ENCODE measurements at places on chromosomes 4 and X.

GRCh38 chr4:129738175-129738574 is 642.2 kb downstream of the C4orf33 start:
- no peak for DNase-seq

DNA sequence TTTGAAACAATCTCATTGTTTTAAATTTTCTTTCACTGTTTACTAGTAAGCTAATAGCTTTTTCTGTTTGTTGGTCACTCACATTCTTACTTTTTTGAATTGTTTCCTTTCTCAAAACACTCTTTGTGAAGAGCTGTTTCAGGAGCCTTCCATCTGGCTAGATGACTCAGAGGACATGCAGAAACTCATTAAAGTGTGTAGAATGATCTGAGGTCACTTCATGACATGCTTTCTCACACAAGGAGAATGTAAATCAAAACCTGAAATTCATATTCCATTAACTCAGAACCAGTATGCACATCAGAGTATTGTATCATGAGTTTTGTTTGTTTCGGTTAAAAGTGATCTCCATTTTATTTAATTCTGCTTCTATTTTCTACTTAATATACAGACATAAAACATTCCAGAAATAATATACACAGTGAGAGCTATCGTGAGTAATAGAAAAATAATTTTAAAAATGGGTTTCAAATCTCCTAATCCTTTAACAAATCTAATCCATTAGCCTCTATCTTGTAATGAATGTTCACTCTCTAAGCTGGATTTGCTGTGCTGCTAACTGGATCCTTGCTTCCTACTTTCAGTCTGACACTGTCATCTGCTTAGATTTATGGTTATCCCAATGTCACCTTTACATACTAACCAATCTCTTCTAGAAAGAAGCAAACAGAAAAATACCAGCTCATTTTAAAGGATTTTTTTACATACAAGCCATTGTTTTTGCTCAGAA is 449.6 kb downstream of the FSTL5 start:
- DNase-seq = no peak

DNA sequence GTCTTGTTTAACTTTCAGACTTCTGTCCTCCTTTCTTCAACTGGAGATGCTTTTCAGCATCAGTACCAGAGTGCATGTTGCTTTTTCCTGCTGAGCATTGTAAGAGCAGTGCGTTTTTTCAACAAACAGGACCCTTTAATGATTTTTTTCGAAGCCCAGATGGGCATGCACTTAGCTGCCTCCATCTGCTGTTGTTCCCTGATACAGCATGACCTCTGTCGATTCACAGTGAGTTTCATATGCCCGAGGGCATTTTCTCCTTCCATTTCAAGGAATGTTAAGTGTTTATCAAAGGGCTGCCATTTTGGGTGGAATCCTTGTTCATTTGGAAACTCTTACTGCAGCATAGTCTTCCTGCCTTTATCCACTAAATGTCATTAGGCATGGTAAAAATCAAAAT is 428.6 kb downstream of the DTHD1 start:
- DNase-seq = no peak

DNA sequence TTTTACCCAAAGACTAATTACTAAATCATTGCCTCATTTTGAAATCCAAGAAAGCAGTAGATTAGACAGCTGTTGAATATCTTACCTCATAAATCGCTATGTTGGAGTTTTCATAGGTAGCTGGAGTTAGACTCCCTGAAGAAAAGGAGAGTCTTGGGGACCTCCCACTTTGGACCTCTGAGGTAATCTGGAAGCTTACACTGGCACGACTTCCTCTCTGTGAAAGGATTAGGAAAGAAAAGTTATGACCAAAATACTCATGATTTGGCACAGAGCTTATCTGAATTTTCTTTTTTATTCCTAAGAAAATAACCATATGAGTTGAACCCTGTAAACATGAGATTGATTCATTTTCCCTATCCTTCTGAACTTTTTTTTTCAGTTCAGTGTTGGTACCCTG is 40.6 kb downstream of the GUCY2F start:
- no peak for DNase-seq

- no peak for DNase-seq
Observed at GRCh38 chr4:15907430-15907829, 31.1 kb downstream of the FGFBP1 start.

DNA sequence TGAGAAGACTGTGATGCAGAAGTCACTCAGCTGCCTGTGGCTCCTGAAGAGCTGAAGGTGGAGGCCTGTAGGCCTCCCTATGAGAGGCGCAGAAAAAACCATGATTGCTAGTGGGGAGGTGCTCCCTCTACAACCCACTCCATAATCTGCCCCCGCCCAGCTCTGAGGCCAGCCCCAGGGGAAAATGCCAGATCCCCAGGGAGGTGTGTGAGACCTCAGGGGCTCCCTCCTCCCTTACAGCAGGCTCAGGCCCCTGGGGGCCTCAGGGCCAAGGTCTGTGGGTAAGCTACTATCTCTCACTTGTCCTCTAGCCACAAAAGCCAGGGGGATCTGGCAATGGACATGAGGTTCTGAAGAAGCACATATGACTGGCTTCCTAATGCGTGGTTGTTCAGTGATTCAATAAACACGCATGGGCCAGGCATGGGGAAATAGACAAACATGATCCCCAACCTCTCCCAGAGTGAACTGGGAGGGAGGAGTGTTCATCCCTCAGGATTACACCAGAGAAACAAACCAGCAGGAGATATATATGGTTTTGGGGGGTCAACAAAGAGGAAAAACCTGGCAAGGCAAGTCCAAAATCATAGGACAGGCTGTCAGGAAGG is 51.0 kb upstream of the MTM1 start:
- DNase-seq = no peak

DNA sequence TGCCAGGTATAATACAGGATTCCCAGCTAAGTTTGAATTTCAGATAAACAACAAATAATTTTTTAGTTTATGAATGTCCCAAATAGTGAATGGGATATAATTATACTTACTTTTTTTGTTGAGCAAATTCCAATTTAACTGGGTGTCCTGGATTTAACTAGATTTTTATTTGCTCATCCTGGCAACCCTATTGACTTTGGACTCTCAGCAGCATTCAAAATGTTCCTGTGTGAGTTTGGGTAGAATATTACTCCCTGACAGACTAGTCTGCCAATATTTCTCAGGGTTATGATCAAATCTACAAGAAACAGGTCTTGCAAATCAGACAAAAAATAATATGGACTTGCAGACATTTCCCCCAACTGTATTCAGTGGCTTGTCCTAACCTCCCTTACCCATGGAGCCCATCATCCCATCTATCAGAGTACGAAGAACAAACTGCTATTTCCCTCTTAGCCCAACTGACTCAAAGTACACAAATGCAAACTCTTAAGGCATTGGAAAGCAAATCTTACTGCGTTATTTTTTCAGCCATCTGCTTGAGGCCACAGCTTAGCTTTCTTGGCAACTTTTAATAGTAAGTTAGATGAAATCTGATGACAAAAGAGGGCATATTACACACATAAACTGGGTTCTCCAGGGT is 20.7 kb downstream of the SETD7 start:
- DNase-seq = no peak

DNA sequence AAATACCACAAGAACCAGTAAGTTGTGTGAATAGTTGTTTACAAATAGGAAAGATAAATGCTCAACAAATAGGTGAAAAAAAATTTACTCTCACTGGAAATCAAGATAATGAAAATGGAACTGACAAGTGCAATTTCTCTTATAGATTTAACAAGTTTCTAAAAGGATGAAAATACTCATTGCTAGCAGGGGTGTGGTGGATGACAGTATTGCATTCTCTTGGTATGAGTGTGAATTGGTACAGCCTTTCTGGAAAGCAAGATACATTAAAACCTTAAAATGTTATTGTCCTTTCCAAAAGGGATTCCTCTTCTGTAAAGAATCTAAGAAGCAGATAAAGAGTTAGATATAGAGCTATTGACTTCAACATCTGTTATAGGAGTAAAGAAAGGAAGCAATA is 240.0 kb upstream of the RPS6KA3 start:
- no peak for DNase-seq
